ENCODE measurements at places on chromosomes 2 and 18.

DNA sequence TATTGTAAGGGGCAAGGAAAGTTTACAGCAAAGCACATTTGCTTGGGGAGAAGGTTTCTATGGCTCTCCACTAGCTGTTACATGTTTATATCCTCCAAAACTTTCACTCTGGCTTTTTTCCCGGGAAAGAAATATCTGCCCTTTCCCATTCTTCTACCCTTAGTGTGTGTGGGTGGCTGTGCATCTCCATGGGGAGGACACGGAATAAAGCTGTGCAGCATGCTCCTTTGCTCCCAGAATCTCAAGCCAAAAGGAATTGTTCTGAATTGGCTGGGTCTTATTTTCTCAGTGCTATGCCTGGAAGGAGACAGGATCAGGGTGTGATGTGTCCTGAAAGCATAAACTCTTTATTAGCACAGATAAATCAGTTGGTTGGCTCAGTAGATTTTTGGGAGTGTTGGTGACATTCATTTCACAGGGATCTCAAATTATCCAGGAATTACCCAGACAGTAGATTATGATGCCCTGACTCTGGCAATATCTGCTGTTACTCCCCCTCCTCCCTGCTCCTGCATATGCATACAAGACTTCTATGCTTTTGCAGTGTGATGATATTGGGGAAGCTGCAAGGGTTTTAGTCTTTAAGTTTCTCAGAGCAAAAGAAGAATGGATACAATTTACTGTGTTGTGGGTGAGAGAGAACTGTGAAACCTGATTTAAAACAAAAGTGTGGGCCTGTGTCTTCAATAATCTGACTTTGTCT, 63.1 kb downstream of the PARD3B start:
- DNase-seq: no peak

DNA sequence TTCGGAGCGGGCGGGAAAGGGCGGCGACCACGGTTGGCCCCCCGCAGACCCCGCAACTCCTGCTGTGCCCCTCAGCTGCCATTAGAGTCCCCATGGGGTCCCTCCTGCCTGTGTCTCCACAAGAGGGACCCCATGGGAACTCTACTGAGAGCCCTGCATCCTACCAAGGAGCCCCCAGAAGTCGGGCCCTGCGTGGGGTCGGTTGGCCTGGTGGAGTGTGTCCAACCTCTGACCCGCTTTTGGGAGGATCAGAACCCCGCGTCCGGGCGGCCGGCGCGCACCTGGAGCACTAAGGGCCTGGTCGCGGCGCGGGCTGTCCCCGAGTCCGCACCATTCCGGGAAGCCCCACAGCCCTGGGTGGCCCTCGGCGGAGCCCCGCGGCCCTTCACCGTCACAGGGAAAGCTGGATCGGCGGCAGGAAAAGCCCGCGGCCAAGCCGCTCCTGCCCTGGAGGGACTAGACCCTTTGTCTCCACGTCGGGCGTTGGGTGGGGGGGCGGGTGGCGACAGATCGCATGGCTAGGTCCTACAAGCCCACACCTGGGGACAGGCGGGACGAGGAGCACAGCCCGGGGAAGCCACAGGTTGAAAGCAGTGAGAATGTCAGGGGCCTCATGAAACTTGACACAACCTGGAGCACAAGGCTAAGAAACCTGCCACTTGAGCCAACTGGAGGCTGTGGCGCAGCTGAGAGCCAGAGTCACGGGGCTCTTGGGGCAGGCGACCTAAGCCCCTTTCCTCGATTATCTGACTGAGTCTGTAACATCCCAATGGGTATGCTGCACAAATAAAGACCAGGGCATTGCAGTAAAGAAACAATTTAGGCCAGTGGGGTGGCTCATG, 11.2 kb upstream of the CXXC1 start:
- no peak for DNase-seq

DNA sequence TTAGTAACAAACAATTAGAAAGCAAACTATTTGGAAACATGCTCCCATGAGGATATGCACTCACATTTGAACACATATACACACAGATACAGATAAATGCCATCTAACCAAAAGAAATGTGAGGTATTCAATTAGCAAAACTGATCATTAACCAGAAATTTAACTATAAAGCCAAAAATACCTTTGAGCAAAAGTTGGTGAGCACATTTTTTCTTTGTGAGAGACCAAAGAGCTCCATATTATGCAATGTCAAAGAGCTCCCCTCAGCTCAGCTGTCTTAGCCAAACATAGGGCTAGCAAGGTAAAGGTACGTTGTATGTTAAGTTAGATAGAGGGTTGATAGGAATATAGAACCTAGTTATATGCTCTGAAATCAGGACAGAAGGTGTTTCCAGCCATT, 43.8 kb downstream of the CYBRD1 start:
- DNase-seq: no peak

- no peak for DNase-seq
Observed at GRCh38 chr2:224432003-224432579, 30.2 kb upstream of the FAM124B start.

DNA sequence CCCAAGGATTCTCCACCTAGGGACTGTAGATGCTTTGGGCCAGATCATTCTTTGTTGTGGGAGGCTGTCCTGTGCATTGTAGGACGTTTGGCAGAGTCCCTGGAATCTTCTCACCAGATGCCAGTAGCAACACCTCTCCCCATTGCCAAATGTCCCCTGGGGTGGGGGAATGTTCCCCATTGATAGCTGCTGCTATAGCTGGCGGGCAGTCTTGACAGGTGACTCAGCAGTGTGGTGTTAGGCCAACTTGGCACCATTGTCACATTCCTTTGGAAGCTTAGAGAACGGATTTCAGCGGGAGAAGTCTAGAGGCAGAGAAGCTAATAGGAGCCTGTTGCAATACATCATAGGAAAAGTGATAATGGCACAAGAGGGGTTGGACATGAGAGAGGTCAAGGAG, 495.7 kb upstream of the SMIM21 start:
- DNase-seq: no peak

DNA sequence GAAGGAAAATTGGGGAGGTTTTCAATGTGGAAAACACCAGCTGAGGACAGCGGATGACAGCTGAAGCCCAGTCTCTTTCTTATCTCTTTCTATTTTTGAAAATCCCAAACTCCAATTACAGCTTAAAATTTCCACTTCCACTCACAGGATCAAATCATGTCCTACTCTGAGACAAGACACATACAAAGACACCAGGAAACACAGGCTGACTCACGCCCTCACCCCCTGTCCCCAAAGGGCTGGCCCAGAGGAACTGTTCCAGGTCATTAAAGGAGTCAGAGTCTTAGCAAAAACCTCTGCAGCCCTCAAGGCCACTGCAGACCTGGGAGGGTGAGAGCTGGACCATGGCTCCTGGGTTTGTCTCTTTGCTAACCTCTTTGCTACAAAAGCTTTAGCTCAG, 143.1 kb upstream of the CAPN13 start:
- no peak for DNase-seq

GRCh38 chr2:217650716-217651360, 352.0 kb downstream of the TNS1 start:
- DNase-seq: peak; percentile 24

DNA sequence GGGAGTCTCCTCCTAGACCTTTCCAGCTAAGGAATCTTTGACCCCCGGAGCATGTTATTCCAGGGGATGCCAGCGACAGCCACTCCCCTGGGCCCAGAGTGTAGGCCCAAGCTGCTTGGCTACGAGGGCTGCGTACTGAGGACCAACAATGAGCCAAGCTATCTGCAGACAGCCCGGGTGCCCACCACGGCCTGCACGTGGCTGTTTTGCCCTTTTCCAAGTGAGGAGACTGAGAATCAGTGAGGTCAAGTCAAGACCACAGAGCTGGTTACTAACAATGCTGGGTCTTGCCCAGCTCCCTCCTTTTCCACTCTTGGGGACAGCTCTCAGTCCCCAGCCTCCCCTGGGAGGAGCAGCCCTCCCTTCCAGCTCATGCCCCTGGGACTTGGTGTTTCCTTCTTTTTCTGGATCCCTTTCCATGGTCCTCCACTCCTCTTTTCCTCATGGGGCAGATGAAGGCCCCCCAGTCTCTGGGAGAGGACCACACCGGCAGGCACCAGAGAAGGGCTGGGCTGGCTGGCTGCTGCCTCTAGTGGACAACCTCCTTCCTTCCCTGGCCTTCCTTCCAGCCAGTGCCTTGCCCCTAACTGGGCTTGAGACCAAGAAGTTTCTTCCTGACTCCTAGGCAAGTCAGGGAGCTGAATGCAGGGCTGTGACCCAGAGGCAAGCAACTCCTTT, 550 bp upstream of the MALL start:
- DNase-seq: no peak

DNA sequence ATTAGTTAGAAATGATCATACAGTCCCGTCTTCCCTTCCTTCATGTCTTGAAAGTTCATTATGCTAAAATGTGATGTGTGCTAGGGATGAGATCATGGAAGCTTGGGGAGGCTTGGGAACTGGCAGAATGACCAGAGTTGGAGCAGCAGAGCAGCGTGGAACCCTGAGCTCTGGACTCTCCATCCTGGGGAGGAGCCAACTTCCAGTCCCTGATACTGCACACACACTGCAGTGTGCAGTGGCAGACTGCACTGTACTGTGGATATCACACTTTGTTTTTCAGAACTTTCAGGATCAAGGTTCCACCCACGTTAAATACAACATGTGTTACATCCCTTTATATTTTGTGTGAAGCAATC, 27.3 kb upstream of the GREB1 start:
- DNase-seq: no peak

GRCh38 chr2:153557211-153557610, 78.6 kb upstream of the RPRM start:
- DNase-seq: no peak

- DNase-seq: peak; percentile 56
Observed at GRCh38 chr18:59996370-59996966, 96.7 kb downstream of the PMAIP1 start.

DNA sequence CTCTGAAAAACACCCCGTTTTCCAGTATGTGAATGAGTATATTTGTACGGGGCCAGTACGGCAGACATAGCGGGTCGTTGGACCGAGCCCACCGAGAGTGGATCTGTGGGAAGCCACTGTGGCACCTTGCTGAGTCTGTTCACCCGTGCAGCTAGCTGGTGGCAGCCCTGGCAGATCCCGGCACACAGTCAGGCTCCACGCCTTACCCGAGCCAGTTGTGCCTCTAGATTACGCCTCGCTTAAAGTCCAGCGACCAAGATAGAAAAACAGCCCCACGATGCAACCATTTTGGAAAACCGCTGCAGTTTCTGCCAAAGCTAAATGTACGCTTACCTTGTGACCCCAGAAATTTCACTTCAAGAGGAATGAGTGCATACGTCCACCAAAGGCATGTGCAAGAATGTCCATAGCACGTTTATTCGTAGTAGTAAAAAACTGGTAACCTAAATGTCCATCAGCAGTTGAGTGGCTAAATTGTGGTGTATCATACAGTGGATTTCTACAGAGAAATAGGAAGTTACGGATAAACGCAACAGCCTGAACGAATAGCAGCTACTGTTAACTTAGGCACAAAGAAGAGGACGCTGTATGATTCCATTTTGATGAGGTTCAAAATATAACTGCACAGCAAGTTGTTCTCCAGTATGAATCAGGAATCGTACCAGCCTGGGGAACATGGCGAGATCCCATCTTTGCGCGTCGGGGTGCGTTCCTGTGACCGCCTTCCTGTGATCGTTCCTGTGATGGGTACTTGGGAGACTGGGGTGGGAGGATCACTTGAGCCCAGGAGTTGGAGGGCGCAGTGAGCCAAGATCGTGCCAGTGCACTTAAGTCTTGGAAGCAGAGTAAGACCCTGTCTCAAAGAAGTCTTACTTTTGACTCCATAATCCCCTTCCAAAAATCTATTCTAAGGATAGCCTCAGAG, 688 bp upstream of the WDR33 start:
- no peak for DNase-seq

- no peak for DNase-seq
Observed at GRCh38 chr2:189818249-189819038, 34.2 kb downstream of the PMS1 start.

DNA sequence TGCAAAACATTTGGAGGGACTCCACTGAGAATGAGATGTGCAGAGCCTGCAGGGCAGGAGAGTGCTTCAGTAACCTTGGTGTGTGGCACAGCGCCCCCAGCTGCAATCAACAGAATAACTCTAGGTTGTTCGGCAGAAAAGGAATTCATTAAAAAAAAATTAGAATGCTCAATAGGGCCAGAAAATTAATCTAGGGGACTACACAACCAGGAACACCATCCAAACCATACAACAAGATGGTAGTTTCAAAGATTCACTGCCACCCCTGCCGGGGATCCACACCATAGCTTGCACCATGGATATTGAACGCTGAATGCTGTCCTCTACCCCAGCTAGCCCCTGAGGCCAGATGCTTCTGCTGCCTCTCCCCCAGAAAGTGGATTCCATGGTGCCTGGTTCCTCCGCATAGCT, 50.1 kb downstream of the THUMPD2 start:
- peak; percentile 16 for DNase-seq

DNA sequence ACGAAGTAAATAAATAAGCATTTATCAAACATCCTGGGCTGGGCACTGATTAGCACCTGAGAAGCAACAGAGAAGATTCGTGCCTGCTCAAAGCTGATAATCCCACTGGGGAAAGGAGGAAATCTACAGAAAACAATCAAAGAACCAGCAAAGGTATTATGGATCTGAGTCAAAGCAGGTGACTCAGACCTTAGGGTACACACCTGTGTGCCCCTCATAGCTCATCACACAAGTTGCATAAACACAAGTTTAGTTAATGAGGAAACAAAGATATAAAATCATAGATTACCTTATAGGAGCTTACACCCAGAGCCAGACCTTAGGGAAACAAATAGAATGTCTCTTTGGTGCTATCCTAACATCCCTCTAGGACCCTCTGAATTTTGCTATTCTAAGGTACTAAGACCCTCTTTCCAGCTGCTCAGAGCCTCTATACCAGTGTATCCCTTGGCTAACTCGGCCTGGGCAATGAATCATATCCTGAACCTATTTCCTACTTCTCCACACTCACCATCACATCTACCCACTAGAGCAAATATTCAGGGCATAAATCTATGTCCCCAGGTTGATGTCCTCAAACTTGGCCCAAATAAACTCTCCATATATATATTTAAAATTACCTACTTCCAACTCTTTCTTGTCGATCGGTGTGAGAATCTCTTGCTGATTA, 19.3 kb upstream of the CTIF start:
- no peak for DNase-seq

- no peak for DNase-seq
Observed at GRCh38 chr2:144650907-144651306, 131.0 kb upstream of the ZEB2 start.

DNA sequence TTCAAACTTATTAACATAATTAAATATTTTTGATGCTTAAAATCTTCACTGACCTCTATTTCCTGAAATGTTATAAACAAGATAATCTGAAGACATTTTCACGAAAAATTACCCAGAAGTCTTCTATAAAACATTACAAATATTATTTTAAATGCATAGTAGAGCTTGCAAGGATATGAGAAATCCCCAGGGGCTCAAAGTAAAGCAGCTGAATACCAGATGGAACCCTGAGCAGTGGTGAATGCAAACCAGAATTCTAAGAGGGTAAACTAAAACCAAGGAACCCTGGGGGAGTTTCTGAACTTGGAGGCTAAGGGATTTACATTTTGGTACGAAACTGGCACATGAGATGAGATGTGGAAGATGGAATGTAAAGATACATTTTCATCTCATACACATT, 83.6 kb downstream of the FSHR start:
- DNase-seq: no peak

- DNase-seq: no peak
Observed at GRCh38 chr2:129934044-129934822, 45.2 kb upstream of the RAB6C start.
